ENCODE measurements at places on chromosomes 13 and 19.
A peak's percentile ranks its signal among the peaks of the same experiment; 100 is the strongest.

- no peaks in the 10 kb centered on the region for H3K27me3 ChIP-seq
- no peaks in the 10 kb centered on the region for H3K4me1 ChIP-seq
- DNase-seq, result no peak
- no peaks in the 10 kb centered on the region for H3K36me3 ChIP-seq
- no peak overlapping the region for H3K4me3 ChIP-seq
Observed at GRCh38 chr19:55901369-55902079, 30.6 kb downstream of the NLRP13 start.

- no peak for DNase-seq
- no peak overlapping the region for H3K4me3 ChIP-seq
- no peaks in the 10 kb centered on the region for H3K36me3 ChIP-seq
- H3K27me3 ChIP-seq, result no peaks in the 10 kb centered on the region
- no peak overlapping the region for H3K27ac ChIP-seq
Observed at GRCh38 chr19:30622276-30622675, 250.1 kb downstream of the ZNF536 start.

DNA sequence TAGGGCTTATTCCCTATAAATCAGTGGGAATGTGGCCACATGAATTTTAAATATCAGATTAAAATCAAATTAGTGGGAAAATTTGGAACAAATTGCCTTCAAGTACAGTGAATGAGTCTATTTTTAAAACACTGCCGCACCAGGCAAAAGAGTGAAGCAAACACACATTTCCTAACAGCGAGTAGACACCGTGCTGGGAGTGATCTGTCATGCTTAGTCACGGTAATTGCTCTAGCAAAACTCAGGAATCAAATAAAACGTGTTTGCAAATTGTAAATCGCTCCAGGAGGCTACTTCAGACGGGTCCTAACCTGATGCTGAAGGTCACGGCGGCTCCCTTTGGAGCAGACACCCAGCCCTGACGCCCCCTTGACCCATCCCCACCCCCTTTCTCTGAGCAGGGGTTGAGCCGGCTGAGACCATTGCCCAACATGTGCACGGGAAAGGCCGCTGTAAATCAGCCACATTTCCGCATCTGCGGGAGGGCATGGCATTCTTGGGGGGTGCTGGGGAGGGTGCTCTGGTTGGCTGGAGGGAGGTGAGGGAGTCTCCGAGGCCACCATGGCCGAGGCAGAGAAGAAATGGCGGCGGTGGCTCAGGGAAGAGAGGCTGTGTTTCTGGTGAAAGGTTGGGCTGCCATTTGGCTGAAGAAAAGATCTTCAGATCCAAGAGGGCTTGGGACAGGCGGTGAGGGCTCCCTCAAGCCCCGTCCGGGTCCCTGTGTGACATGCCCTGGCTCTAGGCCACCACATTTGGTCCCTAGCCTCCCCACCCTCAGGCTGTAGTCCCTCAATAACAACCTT, 8.9 kb downstream of the CEBPA start:
- H3K27me3 ChIP-seq, result no peaks in the 10 kb centered on the region
- peak overlapping the region; percentile 97 for H3K27ac ChIP-seq
- no peak overlapping the region for H3K4me3 ChIP-seq
- peaks cover 68% of the 10 kb centered on the region for H3K4me1 ChIP-seq

DNA sequence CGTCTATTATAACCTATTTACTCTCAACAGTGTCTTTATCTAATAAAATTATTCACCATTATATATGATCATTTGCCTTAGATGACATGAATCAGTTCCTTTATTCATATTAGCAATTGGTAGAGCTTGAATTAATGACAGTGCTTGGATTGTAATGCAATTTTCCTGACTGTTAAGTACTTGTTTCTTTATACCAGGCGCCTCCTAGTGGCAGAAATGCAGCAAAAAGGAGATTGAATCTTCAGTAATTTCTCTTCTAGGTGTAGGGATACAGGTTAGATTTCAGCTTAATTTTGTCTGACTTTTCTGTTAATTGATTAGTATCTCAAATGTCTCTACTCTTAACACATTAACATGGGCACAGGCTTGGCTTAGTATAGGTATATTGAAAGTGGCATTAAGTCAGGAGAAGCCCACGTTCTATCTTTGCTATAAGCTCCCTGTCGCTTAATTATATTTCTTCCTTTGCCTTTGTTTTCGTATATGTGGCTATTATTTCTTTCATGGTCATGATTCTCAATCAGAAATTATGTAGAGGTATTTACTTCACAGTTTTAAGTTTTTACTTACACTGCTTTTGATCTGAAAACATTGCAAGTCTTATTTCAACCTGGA, 9.1 kb upstream of the LHFPL6 start:
- no peaks in the 10 kb centered on the region for H3K27me3 ChIP-seq
- no peaks in the 10 kb centered on the region for H3K36me3 ChIP-seq
- no peak overlapping the region for H3K27ac ChIP-seq
- peak; percentile 65 for DNase-seq

- no peaks in the 10 kb centered on the region for H3K27me3 ChIP-seq
- H3K36me3 ChIP-seq, result no peaks in the 10 kb centered on the region
- no peak overlapping the region for H3K27ac ChIP-seq
- H3K4me1 ChIP-seq, result no peaks in the 10 kb centered on the region
- no peak overlapping the region for H3K4me3 ChIP-seq
Observed at GRCh38 chr13:67742478-67742877, 512.3 kb upstream of the PCDH9 start.

GRCh38 chr13:97460004-97460775, 26.2 kb downstream of the RAP2A start:
- no peaks in the 10 kb centered on the region for H3K4me1 ChIP-seq
- no peak overlapping the region for H3K27ac ChIP-seq
- no peaks in the 10 kb centered on the region for H3K27me3 ChIP-seq
- peaks cover 3% of the 10 kb centered on the region for H3K36me3 ChIP-seq
- DNase-seq, result no peak
- H3K4me3 ChIP-seq, result no peak overlapping the region

GRCh38 chr19:12453495-12453894, 12.7 kb upstream of the ZNF443 start:
- peak; percentile 32 for DNase-seq
- H3K4me3 ChIP-seq, result no peak overlapping the region
- H3K27ac ChIP-seq, result no peak overlapping the region
- no peaks in the 10 kb centered on the region for H3K36me3 ChIP-seq
- no peaks in the 10 kb centered on the region for H3K4me1 ChIP-seq

DNA sequence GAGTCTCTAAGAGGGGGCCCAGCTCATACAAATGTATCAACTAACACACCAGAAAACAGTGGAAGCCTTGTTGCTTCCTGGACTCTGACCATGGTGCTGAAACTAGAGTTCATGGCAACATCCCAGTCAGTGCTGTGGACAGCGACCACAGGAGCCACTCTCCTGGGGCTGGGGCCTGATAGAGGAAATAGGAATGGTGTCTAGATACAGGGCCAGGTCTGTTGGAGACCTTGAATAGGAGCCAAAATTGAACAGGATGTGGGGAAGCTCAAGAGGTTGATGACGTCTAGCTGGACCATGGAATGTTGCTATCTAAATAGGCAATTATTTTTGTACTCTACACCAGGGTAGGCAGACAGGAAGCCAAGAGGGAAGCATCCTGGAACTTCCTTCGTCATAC, 21.7 kb downstream of the LILRB4 start:
- H3K27me3 ChIP-seq, result no peaks in the 10 kb centered on the region
- H3K36me3 ChIP-seq, result no peaks in the 10 kb centered on the region
- no peak for DNase-seq
- no peak overlapping the region for H3K4me3 ChIP-seq
- H3K27ac ChIP-seq, result no peak overlapping the region

DNA sequence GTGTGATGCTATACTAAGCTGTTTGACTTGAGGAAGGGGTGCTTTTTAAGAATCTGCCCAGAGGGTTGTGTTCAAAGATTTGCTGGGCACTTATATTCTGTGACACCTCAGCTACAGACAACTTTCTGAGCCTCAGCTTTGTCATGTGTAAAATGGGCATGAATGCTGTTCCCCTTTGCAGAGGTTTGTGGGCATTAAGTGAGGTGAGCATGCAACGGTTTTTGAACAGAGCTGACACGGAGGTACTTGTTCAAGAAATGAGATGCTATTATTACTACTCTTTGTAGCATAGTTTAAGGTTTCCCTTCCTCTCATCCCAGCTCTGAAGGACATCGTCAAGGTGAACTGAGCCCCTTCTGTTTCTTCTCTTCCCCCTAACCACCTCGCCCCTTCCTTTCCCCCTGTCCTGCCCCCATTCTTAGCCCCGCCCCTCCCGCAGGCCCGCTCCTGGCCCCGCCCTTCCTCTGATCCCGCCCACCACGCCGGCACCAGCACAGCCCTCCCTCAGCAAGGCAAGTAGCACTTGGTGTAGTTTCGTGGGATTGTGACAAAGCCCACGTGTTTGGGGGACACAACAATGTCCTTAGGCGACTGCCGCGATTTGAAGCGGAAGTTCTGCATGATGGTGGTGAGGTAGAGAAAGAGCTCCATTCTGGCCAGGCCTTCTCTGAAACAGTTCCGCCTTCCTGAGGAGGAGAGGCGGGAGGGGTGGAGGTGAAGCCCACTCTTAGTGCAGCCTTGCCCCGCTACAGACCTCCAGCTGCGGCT, 26.1 kb upstream of the CYP2A7 start:
- H3K27ac ChIP-seq, result peak overlapping the region; percentile 42
- H3K4me1 ChIP-seq, result no peaks in the 10 kb centered on the region
- H3K27me3 ChIP-seq, result no peaks in the 10 kb centered on the region
- no peak overlapping the region for H3K4me3 ChIP-seq
- no peak for DNase-seq

GRCh38 chr13:105527127-105527526, 1008.3 kb downstream of the EFNB2 start:
- no peak overlapping the region for H3K4me3 ChIP-seq
- no peaks in the 10 kb centered on the region for H3K36me3 ChIP-seq
- DNase-seq, result no peak
- no peaks in the 10 kb centered on the region for H3K27me3 ChIP-seq
- no peaks in the 10 kb centered on the region for H3K4me1 ChIP-seq
- no peak overlapping the region for H3K27ac ChIP-seq

GRCh38 chr13:24251525-24251924, 57.9 kb upstream of the C1QTNF9 start:
- no peak overlapping the region for H3K27ac ChIP-seq
- H3K4me3 ChIP-seq, result no peak overlapping the region

GRCh38 chr19:3309724-3310123, 56.7 kb upstream of the NFIC start:
- H3K27me3 ChIP-seq, result no peaks in the 10 kb centered on the region
- H3K36me3 ChIP-seq, result no peaks in the 10 kb centered on the region
- no peak for DNase-seq
- H3K27ac ChIP-seq, result no peak overlapping the region
- no peaks in the 10 kb centered on the region for H3K4me1 ChIP-seq
- no peak overlapping the region for H3K4me3 ChIP-seq

DNA sequence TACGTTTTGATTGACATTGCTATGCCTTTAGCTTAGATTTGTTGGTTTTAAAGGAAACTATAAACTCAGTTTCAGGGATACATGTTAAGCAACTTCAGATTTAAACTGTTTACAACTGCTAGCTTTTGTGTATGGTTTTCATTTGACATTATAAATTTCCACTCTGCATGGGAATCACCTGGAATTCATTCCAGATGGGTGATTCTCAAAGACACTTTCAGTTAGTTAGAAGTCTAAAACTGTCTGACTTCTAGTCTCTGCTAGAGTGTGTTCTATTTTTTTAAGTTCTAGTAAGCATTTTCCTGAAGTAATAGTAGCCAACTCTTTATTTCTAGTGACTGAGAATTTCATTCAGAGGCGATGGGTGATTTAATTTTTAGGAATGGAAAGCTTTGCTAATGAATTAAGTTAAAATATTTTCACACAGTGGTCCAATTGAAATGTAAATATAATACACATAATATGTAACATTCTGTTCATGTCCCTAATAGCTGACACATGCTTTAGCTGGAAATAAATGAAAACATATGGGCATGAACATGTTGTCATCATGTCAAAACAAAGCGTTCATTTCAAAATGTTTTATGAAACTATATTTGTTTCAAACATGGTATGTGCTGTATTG, 58.3 kb upstream of the CSNK1A1L start:
- DNase-seq, result no peak
- H3K4me1 ChIP-seq, result no peaks in the 10 kb centered on the region
- H3K27me3 ChIP-seq, result no peaks in the 10 kb centered on the region
- no peaks in the 10 kb centered on the region for H3K36me3 ChIP-seq
- H3K4me3 ChIP-seq, result no peak overlapping the region

DNA sequence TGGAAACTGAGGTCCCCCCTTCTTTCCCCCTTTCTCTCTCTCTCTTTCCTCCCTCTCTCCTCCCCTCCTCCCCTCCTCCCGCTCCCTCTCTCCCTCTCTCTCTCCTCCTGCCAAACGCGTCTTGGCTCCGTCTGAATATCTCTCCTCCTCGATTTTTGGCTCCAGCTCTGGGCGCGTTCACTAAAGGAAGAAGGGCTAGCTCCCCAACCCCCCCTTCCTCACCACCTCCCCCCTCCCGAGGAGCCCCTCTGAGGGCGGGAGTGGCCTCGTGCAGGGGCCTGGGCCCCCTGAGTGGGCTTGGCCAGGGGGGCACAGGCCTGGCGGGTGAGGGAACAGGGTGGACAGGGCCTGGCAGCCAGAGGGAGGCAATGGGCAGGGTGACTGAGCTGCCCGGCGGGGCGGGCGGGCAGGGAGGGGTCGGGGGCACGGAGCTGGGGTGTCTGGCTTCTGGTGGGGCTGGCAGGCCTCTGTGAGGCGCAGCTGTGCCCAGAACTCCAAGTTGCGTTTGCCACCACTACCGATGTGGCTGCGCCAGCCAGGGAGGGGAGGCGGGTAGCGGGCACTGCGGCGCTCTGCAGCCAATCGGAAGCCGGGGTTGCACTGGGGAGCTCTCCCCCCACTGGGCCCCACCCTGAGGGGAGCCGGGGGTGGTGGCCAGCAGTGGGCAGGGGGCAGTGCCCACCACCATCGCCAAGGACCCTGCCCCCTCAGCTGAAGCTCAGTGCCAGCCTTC, 7.1 kb downstream of the NFIX start:
- H3K27me3 ChIP-seq, result no peaks in the 10 kb centered on the region
- no peaks in the 10 kb centered on the region for H3K4me1 ChIP-seq
- no peak overlapping the region for H3K27ac ChIP-seq
- no peak for DNase-seq

GRCh38 chr13:110916301-110917142, 1.7 kb upstream of the ANKRD10 start:
- H3K4me1 ChIP-seq, result peaks cover 23% of the 10 kb centered on the region
- H3K27me3 ChIP-seq, result no peaks in the 10 kb centered on the region
- peak overlapping the region; percentile 89 for H3K4me3 ChIP-seq
- no peaks in the 10 kb centered on the region for H3K36me3 ChIP-seq

GRCh38 chr19:913080-913748, at the start of gene R3HDM4:
Gene R3HDM4 (minus strand): TSS chr19:913219. CDS start chr19:913157, 62 bp downstream.
- H3K4me1 ChIP-seq, result peaks cover 4% of the 10 kb centered on the region
- DNase-seq, result peak; percentile 83
- H3K4me3 ChIP-seq, result peak within 1 kb of the TSS; percentile 90
- H3K27ac ChIP-seq, result no peak within 1 kb of the TSS
- H3K36me3 ChIP-seq, result no peaks in the 10 kb centered on the region

DNA sequence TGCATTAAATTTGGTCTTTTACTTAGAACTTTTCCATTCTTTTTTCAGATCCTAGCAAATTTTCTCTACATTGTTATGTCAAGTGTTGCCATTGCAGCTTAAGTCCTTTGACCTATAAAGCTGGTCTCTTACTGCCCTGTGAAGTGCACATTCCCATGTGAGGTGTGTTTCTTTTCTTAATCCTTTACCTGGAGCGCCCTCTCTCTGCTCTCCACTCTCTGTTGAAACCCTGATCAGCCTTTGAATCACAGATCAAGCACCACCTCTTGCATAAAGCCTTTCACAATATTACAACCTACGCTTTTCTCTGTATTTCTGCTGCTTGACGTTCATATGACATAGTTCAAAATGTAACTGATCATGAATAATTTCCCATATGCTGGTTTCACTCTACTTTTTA, 84.8 kb downstream of the PCDH17 start:
- no peaks in the 10 kb centered on the region for H3K36me3 ChIP-seq
- H3K27ac ChIP-seq, result no peak overlapping the region
- peak; percentile 55 for DNase-seq
- no peak overlapping the region for H3K4me3 ChIP-seq
- no peaks in the 10 kb centered on the region for H3K4me1 ChIP-seq

Measured in Caco-2 (cell line).